Hindlimb muscle (tissue), 1 donor: ENCODE measurements at places on chromosomes 1 and 21. TPM values are rescaled to one million over a fixed set of nuclear protein-coding genes. Genes with fewer than 3 reads are reported as not detected.

DNA sequence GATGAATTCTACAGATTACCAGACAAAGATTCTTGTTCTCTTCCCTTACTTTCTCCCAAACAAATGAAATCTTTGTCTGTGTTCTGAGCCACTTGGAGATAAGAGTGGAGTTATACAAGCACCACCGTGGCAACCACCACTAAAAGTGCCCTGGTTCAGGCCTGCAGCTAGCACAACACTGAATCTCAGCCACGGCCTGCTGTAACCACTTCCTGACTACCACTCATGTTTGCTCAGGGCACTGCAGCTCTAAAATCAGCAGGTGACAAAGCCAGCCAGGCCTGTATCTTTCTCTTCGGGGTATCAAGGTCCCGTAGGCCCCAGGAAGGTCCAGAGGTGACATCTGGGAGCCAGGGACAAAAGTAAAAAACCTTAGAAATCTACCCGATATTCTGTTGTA is 3.2 kb upstream of the OR2T6 start:
- no peak for DNase-seq

The CR1 gene
- polyA plus RNA-seq, result 0.93 TPM

- no peak for DNase-seq
Measured at GRCh38 chr1:164589961-164590507, 31.1 kb downstream of the PBX1 start.

The AMY1A gene
- not detected for polyA plus RNA-seq

DNA sequence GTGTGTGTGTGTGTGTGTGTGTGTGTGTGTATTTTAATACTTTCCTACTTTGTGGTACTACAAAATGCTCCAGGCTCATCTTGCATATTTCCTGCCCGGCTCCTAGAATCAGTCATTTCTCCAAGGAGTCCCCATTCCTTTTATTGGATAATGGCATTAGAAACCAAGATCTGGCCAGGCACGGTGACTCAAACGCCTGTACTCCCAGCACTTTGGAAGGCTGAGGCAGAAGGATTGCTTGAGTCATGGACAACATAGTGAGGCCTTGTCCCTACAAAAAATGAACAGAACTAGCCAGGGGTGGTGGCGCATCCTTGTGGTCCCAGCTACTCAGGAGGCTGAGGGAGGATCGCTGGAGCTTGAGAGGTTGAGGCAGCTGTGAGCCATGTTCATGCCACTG is 20.3 kb downstream of the EPB41 start:
- no peak for DNase-seq

- DNase-seq, result no peak
Measured at GRCh38 chr1:16944038-16944437, 22.3 kb downstream of the CROCC start.

The FMO2 gene
- polyA plus RNA-seq, result 1.1 TPM

- DNase-seq, result no peak
Measured at GRCh38 chr1:20233394-20233793, 47.1 kb upstream of the PLA2G2C start.

DNA sequence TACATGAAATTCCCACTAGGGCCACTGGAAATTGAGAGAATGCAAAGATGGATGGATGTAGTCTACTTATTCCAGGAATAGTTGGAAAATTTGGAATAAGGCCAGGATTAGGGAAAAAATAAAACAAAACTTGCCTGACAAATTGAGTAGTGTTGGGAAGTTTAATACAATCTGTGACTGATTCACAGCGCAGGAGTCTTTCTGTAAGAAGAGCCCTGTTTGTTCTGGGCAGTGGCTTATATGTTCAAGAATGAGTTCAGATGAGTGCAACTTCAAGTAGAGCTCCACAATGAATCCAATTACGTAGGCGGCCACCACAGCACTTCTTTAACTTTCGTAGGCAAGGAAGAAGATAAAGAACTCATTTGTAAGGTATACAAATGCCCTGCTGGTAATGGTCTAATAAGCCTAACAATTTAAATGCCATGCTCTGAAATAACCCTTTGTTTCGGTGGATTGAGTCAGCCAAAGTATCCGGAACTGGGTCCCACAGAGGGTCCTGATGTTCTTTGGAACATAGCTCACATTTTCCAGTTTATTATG is 47.1 kb upstream of the KCNE1 start:
- no peak for DNase-seq

GRCh38 chr1:166933633-166934032 is 41.7 kb downstream of the ILDR2 start:
- no peak for DNase-seq

The ALPL gene
- polyA plus RNA-seq, result 3.1 TPM

DNA sequence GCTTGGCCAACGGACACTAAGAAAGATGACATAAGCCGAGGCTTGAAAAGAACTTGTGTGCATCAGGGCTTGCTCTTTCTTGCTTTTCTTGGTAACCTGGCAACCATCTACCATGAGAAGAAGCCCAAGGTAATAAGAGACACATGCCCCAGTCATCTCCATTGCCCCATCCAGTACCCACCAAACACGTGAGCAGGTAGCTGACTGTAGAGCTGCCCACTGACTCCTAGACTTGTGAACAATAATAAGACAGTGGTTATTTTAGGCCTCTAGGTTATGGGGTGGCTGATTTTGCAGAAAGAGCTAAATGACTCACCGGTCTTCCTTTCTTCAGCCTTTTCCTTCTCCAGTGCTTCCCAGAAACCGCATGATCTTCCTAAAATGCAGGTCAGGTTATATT is 105.0 kb upstream of the JUN start:
- DNase-seq, result no peak

DNA sequence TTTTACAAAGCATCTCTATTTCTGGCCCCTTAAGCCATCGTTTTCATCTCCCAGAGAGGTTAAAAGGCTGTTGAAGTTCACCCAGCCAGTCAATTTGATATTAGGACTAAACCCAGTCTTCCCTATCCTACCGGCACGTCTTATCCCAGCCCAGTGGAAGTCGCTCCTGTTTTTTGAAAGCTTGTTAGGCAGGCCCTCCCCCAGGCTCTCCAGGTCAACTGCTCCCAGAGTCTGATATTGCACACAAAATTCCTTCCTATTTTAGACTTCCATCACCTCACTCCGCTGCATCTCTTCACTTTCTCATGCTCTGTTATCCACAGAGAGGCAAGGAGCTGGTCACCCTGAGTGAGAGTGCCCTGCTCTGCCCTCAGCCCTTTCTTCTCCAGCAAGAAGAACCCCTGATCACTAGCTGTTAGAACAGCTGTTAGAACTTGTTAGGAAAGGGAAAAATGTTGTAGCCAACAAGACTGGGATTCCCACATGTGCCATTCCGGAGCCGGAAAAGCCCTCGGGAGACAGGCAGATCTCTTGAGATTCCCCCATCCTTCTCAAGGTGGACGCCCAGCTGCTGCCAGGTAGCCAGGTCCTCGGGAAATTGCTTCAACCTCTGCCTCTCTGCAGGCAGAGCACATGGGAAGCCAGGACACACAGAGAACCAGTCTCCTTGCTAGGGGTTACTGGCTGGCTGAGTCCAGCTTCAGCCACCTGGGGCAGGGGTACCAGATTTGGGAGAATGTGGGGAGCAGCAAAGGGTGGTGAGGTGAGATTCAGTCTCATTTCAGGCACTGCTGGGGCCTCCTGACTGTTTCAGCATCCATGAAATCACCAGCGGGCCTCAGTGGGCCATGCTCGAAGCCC is 25.7 kb downstream of the PLXNA2 start:
- DNase-seq, result no peak

The PGLYRP4 gene
- polyA plus RNA-seq, result not detected

DNA sequence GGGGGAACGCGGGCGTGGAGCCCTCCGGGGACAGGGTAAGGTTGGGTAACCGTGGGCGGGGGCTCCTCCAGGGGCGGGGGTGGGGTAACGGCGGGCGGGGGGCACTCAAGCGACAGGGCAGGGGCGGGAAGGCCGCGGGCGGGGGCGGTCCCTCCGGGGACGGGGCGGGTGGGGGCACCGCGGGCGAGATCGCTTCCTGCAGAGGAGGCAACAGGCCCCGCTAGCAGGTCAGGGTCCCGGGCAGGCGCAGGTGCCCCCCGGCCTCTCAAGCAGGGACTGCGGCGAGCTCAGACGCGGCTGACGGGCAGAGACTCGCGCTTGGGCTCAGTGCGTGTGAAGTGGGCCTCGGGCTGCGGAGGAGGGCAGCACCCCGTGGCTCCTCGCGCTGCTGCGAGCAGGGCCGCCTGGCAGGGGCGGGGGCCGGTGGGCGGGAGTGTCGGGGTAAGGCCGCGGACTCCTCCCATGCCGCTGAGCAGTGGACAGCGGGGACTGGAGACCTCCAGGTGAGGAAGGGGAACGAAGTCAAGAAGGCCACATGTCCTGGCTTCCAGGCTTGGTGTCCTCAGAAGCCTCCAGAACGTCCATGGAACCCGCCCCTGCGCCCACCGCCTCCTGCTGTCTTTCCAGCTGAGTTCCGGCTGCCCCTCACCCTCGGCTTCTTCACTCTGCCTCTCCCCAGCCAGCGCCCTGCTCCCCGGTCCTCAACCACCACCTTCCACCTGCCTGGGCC is 627 bp upstream of the GNB1 start:
- DNase-seq, result peak; percentile 53

The TNFRSF1B gene
- 18.9 TPM for polyA plus RNA-seq

GRCh38 chr1:215228193-215228592 is 145.7 kb downstream of the KCNK2 start:
- DNase-seq, result no peak

The CD1B gene
- polyA plus RNA-seq, result not detected

DNA sequence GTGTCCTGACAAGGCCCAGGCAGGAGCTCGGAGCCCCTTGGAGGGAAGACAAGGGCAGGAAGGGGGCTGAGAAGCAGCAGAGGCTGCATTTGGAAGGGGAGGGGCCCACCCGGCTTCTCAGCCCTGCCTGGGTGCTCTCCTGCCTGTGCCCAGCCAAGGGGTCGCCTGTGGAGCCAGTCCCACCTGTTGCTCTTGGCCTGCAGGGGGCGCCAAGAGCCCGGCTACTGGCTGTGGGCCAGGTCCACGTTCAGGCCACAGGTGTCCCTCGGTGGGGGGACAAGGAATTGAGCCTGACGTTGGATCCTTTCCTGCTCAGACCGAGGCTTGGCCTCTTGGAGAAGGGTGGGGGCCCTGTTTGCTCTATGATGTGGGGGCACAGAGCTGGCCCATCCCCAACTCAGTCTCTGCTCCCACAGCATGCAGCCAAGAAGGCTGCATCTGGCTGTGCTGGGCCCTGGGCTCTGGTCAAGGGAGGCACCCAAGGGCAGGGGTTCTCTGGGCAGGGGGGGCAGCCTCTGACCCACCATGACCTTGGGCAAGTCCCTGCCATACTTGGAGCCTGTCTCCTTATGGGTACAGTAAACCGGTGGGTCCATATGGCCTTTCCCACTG is 10.9 kb downstream of the WNT4 start:
- DNase-seq, result no peak

- no peak for DNase-seq
Measured at GRCh38 chr1:46489169-46489637, 433 bp upstream of the DMBX1 start.

DNA sequence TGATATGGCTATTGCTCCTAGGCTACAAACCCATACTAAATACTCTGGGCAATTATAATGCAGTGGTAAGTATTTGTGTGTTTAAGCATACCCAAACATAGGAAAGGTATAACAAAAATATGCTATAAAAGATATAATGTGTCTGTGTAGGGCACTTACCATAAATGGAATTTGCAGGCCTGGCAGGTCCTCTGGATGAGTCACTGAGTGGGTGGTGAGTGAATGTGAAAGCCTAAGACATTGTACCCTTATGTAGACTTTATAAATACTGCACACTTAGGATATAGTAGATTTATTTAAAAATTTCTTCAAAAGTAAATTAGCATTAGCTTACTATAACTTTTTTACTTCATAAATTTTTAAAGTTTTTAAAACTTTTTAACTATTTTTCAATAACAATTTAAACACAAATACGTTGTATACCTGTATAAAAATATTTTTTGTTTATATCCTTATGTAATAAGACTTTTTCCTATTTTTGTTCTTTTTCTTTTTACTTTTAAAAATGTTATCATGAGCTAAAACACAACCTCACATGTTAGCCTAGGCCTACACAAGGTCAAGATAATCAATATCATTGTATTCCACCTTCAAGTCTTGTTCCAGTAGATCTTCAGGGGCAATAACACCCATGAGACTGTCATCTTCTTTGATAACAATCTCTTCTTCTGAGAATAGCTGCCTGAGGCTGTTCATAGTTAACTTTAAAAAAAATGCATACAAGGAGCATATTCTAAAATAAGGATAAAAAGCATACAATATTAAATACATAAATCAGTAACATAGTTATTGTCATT is 306.3 kb upstream of the RGS18 start:
- no peak for DNase-seq

The ARHGAP30 gene
- 4.7 TPM for polyA plus RNA-seq

The LCE1C gene
- polyA plus RNA-seq, result not detected
